ENCODE measurements at places on chromosomes 6 and 20.

- DNase-seq, result no peak
Measured at GRCh38 chr20:45867819-45868176, 10.4 kb downstream of the ZSWIM3 start.

DNA sequence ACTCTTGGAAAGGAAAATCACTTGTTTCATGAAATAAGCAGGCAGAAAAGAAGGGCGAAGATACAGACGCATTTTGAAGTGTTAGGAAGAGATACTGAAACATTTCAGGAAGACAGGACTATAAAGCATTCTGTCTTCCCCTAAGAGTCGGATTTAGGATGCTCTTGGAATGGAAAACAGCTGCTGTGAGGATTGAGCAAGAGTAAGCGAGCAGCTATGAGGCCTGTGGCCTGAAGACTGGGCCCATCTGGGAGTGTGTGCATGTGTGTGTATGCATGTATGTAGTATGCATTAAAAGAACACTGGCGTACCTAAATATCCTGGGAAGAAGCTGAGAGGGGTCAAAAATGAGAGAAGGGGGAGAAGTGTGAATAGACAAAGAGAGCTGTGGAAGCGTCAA is 83.6 kb downstream of the SIM1 start:
- no peak for DNase-seq

- DNase-seq, result no peak
Measured at GRCh38 chr20:57482796-57483195, 42.1 kb downstream of the CTCFL start.

GRCh38 chr6:165746331-165746730 is 83.3 kb upstream of the PDE10A start:
- no peak for DNase-seq

DNA sequence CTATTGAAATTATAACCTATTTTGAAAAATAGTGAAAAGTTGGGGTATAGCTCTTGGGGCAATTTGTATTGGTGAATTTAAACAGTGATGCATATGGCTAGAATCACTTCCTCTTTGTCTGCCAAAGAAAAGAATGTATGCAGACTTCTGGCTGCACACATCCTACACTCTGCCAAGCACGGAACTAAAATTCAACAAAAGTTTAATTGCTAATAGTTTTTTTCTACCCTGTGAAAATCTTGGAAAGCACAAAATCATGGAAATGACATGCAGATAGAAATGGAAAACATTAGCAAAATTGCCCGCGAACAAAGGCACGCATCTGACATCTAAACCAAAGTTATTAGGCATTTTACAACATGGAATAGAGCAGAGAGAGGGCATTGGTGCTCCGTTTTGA is 106.4 kb upstream of the PDE10A start:
- no peak for DNase-seq

- no peak for DNase-seq
Measured at GRCh38 chr20:35279040-35279439, 1.1 kb upstream of the MMP24OS start.

DNA sequence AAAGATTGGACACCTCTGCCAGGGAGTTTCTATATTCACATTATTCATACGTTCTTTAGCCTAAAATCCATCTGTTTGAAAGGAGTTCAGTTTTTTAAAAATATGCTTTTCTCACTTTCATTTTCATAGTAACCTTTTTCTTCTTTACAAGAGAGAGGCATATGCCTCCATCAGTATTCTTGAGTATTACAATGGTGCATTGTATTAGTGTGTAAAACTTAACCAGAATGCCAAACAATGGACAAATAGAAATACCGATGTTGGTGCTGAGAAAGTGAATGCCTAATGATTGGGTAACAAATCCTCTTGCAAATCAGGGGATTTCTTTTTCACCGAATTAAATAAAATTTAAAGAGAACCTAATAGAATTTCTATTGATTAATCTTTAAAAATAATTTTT is 163.2 kb upstream of the LAMA2 start:
- DNase-seq, result no peak

DNA sequence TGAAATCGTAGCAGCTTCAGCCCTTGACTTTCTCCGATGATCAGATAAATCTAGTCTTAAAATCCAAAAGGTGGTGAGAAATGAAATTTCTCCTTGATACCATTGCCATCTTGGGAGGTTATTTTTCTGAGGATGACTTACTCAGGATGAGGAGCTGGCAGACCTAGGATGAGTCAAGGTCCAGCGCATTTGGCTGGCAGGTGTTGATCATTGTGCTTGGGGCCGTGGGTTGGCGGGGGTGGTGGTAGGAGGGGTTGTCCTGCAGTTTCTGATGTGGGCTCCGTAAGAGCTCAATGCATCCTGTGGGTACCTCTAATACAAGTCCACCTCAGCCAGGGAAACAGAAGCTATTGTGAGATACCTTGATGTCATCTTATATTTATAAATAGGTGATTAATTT is 148.3 kb upstream of the SCGN start:
- no peak for DNase-seq

- no peak for DNase-seq
Measured at GRCh38 chr6:21395121-21395520, 198.4 kb upstream of the SOX4 start.

GRCh38 chr6:104639668-104640067 is 220.1 kb downstream of the HACE1 start:
- DNase-seq, result no peak

GRCh38 chr6:111417181-111417585 is 65.8 kb downstream of the REV3L start:
- DNase-seq, result no peak

GRCh38 chr6:27133281-27134227 is 113.9 kb upstream of the PRSS16 start:
- peak; percentile 70 for DNase-seq

- no peak for DNase-seq
Measured at GRCh38 chr6:134997133-134997995, 47.5 kb upstream of the ALDH8A1 start.

- no peak for DNase-seq
Measured at GRCh38 chr6:142684371-142684770, 260.6 kb downstream of the HIVEP2 start.

DNA sequence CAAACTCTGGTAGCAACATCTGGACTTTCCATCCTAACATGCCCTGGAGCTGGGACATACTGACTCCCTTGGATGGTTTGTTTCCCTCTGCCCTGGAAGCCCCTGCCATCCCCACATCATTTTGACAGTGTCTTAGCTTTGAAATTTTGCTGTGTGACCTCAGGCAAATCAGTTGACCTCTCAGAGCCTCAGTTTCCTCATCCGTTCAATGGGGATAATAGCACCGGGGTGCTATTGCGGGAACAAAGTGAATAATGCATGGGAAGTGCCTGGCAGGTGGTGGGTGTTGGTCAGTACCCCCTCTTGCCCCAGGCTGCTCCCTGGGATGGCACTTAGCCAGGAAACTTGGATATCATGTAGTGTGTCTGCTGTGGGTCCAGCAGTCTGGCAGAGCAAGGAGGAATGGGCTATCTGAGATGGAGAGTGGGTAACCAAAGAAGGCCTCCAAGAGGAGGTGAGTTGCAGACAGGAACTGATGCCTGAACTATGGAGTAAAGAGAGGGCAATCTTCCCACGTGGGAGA is 88.6 kb downstream of the MRPL14 start:
- no peak for DNase-seq

GRCh38 chr6:106527979-106528378 is 101.3 kb downstream of the RTN4IP1 start:
- no peak for DNase-seq

- DNase-seq, result no peak
Measured at GRCh38 chr6:41080621-41081020, 7.8 kb downstream of the NFYA start.

- no peak for DNase-seq
Measured at GRCh38 chr6:38755207-38755606, 40.1 kb downstream of the DNAH8 start.

- no peak for DNase-seq
Measured at GRCh38 chr20:21396599-21397340, 556 bp downstream of the NKX2-4 start.
